ENCODE measurements at places on chromosomes 6 and 20.

- no peak for DNase-seq
Observed at GRCh38 chr6:63743691-63744090, 108.1 kb downstream of the PHF3 start.

GRCh38 chr6:47263268-47263667 lies 46.4 kb downstream of the TNFRSF21 start:
- DNase-seq: no peak

DNA sequence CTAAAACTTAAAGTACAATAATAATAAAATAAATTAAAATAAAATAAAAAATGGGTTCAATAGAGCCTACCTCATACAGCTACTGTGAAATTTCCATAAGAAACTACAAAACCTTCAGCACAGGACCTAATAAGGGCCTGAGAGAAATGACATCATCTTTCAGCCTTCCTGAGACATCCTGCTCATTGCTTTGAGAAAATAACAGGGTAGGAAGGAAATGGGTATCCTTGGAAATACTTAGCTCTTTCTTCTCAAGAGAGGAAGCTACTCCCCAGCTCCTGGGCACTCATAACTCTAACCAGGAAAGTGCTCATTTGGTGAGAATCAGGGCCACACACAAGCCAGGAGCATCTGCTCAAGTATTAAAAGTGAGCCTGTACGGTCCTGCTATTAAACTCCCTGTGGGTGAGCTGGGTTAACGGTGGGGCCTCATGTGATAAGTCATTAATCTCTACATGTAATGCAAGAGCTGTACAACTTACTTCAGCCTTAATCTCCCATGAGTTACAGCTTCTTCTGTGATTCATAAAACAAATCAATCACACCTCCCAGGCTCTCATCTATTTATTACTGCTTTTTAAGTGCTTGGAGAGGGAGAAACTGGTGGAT lies 141.4 kb downstream of the MAFB start:
- DNase-seq: no peak

DNA sequence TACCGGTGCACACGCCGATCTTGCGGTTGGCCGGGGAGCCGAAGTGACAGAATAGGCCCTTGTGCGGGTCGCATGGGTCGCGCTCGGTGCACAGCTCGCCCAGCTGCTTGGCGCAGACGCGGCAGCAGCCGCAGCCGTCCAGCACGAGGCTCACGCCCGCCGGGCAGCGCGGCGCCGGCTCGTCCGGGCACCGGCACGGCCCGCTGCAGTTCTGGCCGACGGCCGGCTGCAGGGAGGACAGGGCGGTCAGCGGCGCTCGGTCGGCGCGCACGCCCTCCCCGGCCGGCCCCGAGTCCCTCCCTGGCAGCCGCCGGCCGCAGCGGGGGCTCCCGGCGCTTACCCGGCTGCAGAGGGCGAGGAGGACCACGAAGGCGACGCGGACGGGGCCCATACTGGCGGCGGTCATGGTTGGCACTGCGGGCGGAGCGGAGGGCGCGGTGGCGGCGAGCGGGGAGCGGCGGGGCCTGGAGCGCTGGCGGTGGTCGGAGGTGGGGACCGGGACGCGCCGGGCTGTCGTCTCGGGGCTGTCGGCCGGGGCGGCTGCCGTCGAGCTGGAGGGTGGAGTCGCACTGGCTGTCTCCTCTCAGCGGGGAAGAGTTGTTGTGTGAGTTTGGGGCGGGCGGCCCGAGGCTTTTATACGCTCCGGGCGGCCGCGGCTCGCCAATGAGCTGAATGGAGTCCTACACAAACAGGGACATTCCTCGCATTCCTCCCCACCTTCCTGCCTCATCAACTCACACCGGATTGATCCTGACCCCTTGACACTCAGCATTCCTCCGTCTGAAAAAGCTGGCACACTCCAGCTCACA lies at the start of gene CCN2:
Gene CCN2 (minus strand): TSS at position 606 of the 809 bp plus-strand sequence. CDS start 200 bp downstream, at position 406.
- no peak for DNase-seq

DNA sequence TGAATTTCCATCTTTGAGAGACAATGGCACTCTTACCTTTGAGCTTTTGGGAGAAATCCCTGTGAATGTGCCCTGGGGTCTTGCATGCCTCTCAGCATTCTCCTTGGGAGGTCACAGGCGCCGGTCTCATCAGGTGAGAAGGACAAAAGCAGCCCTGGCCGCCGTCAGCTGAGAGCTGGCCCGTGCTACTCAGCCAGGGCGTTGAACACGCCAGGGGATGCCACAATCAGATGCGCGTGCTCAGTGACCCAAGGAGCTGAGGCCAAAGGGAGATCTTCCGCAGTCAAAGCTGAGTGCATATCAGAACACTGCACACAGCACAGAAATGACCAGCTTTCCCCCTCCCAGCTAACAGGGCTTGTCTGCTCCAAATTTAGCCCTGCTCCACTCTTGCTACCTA lies 253.6 kb upstream of the NOX3 start:
- DNase-seq: no peak

DNA sequence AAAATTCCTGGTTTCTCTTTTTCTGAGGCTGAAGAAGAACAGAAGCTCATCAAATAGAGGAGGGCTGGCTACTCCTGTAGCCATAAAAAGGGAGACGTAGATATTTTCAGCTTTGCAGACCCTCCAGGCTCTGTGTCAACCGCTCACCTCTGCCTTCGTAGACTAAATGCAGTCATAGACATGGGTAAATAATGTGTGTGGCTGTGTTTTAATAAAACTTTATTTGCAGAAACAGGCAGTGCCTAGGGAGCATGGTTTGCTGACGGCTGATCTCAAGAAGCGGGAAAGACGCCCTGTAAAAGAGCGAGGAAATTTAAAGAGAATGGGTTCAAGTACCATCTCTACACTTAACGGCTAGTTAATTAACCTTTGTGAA lies 171.8 kb downstream of the BCAS1 start:
- DNase-seq: no peak

- DNase-seq: no peak
Observed at GRCh38 chr6:167469101-167469500, 144.2 kb downstream of the TTLL2 start.

DNA sequence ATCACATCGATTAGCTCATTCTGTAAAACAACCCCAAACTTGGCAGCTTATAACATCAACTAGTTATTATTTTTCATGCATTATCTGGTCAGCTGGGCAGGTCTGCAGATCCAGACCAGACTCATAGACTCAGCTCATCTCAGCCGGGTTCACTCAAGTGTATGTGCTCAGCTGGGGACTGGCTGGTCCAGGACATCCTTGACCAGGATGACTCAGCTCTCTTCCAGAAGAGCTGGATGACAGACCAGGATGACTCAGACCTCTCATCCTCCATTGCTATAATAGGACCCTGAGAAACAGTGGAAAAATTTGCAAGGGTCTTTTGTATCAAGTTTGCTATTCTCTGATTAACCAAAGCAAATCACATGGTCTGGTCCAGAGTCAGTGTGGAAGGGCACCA lies 312.5 kb upstream of the PLCB4 start:
- no peak for DNase-seq

DNA sequence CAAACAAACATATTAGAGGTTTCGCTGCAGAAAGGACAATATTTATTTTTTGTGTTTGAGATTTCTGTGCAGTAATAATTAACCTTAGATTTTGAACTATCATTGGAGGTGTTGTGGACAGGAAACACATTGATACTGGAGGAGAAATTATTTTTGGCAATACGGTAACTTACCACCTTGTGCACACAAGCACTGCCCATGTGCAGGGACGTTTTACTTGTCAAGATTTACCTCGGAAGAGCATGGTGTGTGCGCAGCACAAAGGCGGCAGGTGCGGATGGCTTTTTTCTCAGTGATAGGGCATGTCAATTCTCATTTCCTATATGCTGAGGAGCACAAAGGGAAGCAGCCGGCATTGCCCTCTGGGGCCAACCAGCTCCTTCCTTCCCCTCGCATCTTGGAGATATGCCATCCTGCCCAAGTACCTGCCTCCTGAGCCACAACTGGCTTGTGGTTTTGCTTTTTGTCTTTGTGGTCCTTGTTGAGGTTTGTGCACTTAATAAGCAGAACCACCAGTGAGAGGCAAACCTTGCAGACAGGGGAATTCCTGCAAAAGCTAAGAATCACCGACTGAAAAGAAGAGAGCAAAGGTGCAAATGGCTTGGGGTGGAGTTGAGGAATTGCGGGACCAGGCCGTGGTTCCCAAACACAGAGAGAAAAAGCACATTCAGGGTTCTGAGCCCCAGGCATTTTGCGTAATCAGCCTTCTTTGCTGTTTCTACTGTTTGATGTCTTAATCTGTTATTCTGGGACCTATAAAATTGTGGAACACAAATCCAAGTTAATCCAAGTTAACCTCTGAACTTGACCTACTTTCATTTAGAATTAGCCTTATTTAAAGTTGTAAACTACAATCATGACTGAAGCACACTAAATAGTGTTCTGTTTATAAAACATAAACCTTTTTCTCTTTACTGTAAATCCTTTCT lies 21.9 kb downstream of the SAMD5 start:
- DNase-seq: no peak

DNA sequence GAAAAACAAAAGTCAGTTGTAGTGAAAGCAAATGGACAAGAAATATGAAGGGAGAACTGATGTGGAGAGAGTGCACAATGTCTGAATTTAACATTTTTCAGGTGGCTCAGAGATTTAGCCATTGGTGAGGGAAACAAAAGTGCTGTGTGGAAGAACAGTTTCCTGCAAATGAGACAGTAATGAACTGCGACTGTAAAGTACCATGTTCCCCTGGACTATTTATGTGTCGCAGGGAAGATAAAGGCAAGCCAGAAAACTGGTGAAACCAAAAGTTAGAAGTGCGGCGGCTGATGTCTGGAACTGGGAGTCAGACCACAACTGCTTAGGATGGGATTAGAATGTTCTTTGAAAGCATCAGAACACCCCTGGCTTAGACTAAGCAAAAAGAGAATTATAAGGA lies 905.1 kb upstream of the MAN1A1 start:
- no peak for DNase-seq

- no peak for DNase-seq
Observed at GRCh38 chr20:46122071-46122470, 4.0 kb downstream of the CD40 start.

- no peak for DNase-seq
Observed at GRCh38 chr6:3754776-3755175, 3.3 kb upstream of the PXDC1 start.

- DNase-seq: no peak
Observed at GRCh38 chr6:100845676-100846075, 35.5 kb downstream of the ASCC3 start.

- no peak for DNase-seq
Observed at GRCh38 chr6:54307439-54307910, 766 bp upstream of the TINAG start.

- no peak for DNase-seq
Observed at GRCh38 chr6:135071541-135071940, 16.9 kb upstream of the HBS1L start.

DNA sequence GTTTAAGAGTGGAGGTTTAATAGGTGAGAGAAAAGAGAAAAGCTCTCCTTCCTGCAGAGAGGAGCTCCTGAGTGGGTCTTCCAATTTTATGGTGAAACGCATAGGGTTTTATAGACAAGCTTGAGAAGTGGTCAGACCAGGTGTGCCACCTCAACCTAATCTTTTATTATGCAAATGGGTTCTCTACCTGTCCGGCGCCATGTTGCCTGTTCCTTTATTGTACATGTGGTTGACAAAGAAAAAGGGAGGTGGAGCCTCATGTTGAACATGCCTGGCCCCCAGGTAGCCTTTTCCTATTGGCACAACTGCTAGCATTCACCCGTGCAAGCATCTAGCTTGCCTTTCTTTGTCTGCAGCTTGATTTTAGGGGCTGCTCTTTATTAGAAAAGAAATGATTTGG lies 115.9 kb upstream of the F13A1 start:
- no peak for DNase-seq

DNA sequence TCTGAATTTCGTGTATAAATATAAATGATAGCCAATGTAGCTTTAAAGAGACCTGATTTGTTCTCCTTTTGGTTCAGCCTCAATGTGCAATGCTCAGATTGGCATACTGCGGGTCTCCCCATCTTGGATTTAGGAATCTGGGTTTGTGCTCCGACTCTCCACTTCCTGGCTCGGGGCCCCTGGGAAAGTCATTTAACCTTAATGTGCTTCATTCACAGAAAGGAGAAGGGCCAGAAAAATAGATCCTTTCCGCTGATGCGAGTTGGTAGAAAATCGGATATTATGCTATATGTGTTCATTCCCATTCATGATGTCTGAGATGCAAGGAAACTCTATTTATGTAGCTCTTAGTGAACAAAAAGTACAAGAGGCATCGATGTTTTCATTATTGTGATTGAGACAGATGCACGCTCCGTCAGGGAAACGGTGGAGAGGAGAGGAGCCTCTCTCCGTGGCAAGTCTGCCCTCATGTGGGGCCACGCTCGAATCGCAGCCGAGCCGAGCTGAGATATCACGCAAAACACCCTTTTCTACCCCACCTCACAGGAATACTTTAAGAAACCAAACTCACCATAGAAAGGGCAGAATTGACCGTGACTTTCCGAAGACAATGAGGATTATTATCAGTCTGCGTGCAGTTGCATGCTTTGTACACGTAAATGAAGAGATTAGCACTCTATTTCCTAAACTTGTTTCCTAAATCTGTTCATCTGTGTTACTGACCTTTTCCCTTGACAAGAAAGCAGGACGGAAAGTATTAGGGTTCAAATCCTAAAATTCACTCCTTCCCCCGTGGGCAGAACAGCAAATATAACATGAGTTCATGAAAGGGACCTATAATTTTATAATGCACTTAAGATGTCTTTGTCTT lies 136.6 kb downstream of the COL9A1 start:
- peak; percentile 3 for DNase-seq

- no peak for DNase-seq
Observed at GRCh38 chr6:13045676-13046075, 282.7 kb downstream of the TBC1D7 start.

DNA sequence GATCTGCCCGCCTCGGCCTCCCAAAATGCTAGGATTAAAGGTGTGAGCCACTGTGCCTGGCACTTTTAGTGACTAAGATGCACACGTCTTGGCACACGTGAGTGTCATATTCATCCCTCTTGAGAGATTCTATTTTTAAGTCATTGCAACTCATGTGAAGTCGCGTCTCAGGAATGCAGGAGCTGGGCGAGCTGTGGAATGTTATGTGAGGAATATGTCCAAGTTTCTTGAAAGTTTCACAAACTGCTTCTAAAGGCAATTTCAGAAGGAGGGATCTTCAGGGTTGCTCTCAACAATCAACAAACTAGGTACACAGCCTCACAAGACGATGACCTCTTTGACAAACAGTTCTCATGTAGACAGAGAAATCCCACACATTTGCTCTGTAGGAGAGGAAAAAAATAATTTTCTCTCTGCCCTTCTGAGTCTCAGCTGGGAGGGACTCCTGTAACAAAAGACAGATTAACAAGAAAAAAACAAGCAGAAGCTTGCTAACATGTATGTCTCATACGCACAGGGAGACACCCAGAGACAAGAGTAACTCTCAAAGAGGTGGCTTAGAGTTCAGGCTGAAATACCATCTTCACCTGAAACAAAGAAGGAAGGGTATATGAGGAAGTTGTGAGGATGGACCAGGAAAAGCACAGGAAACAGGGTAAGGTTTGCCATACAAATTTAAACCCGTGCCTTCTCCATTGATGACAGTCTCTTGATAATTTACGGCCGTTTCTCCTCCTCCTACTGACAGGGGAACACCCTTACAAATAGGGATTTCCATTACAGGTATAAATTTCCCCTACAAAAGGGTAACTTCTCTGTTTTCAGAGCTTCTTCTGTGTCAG lies 45.3 kb upstream of the FAM50B start:
- DNase-seq: no peak

All from activated CD8-positive, alpha-beta memory T cell treated with anti-CD3 and anti-CD28 coated beads for 48 hours (primary cell).